ENCODE measurements at places on chromosomes 4 and X. TPM values are rescaled to one million over a fixed set of nuclear protein-coding genes. Genes with fewer than 3 reads are reported as not detected.

DNA sequence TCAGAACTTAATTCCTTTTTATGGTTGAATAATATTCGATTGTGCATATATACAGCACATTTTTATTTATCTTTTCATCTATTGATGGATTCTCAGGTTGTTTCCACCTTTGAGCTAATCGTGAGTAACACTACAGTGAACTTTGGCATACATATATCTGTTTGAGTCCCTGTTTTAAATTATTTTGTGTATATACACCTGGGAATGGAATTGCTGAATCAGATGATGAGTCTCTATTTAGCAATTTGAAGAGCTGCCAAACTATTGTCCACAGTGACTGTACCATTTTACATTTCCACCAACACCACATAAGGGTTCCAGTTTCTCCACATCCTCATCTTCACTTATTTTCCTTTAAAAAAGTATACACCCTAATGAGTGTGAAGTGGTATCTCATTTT lies 166.2 kb upstream of the FGF13 start:
- H3K36me3 ChIP-seq: no peaks in the 10 kb centered on the region
- no peaks in the 10 kb centered on the region for H3K4me1 ChIP-seq
- DNase-seq: no peak
- no peak overlapping the region for H3K27ac ChIP-seq
- no peak overlapping the region for H3K4me3 ChIP-seq

- DNase-seq: peak; percentile 44
- H3K27ac ChIP-seq: no peak overlapping the region
- H3K4me1 ChIP-seq: no peaks in the 10 kb centered on the region
- H3K4me3 ChIP-seq: no peak overlapping the region
- H3K27me3 ChIP-seq: no peaks in the 10 kb centered on the region
Measured at GRCh38 chr4:89829470-89830138, 7.4 kb downstream of the SNCA start.

RAB9B gene
- not detected for total RNA-seq

VCX gene
- not detected for total RNA-seq

TMEM271 gene
- not detected for total RNA-seq

GRCh38 chr4:158397781-158398180 lies 123.9 kb upstream of the RXFP1 start:
- H3K36me3 ChIP-seq: no peaks in the 10 kb centered on the region
- no peak overlapping the region for H3K4me3 ChIP-seq
- no peak overlapping the region for H3K27ac ChIP-seq
- H3K27me3 ChIP-seq: no peaks in the 10 kb centered on the region
- H3K4me1 ChIP-seq: no peaks in the 10 kb centered on the region

DNA sequence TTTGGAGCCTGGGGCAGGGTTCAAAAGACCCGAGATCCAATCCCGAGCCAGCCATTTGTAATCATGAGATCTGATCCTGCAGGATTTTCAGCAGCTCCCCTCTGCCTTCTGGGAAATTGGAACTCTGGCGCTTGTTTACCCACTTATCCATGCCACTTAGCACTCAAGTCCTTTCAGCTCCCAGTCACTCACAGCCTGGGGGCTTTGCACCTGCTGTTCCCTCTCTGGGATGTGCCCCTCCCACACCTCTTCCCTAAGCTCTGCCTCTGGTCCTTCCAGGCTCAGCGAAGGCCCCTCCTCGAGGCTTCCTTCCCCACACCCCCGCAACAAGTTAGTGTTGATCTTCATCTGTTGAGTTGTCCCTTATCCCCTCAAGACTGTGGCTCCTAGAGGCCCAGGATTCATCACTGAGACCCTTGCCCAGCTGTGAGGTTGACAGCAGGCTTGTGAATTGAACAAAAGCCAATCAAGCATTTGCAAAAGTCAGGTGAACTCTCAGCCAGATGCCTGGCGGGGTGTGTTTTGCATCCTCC lies 99.1 kb upstream of the AFAP1 start:
- H3K4me1 ChIP-seq: no peaks in the 10 kb centered on the region
- H3K27ac ChIP-seq: no peak overlapping the region
- H3K27me3 ChIP-seq: no peaks in the 10 kb centered on the region
- H3K36me3 ChIP-seq: no peaks in the 10 kb centered on the region
- no peak overlapping the region for H3K4me3 ChIP-seq

DNA sequence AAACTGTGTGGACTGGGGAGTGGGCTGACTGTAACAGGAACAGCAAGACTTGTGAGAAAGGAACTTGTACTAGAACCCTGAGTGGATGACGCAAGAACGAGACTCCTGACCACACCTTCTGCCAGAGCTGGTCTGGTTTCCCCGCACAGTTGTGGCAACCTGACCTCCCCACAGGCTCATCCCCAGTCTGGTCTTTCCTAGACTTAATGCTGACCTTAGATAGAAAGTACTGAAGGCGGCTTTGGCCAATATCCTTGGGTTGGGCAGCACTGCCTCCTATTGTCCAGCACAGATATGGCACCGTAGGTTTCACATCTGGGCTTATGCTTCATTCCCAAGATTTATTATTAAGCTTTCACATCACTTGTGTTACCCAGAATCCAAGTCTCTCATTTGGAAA lies 137.8 kb upstream of the FRG1 start:
- DNase-seq: no peak
- H3K27ac ChIP-seq: no peak overlapping the region
- H3K4me1 ChIP-seq: no peaks in the 10 kb centered on the region
- no peak overlapping the region for H3K4me3 ChIP-seq

ARHGAP6 gene
- total RNA-seq: 14.4 TPM

GRCh38 chr4:7624396-7624980 lies 189.8 kb upstream of the PSAPL1 start:
- no peak overlapping the region for H3K27ac ChIP-seq
- no peak for DNase-seq
- H3K27me3 ChIP-seq: no peaks in the 10 kb centered on the region
- H3K4me3 ChIP-seq: no peak overlapping the region

- no peaks in the 10 kb centered on the region for H3K36me3 ChIP-seq
- no peak overlapping the region for H3K27ac ChIP-seq
- H3K27me3 ChIP-seq: no peaks in the 10 kb centered on the region
- DNase-seq: no peak
- no peaks in the 10 kb centered on the region for H3K4me1 ChIP-seq
Measured at GRCh38 chr4:76105652-76106051, 31.1 kb downstream of the ART3 start.

DNA sequence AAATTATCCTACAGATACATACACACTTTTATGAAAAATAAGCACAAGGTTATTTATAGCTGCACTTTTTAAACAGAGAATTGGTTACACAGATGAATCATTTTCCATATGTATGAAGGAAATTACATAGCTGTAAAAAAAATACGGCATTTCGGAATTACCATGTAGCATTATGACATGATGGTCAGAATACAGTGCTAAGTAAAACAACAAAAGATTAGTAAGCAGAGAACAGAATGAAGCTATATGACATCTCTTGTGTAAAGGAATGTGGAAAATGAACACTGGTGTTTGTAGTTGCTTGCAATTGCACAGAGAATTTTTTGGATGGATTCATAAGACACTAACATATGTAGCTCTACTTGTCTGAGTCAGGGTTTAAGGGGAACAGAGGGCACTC lies 1222.0 kb upstream of the PRKX start:
- no peak overlapping the region for H3K27ac ChIP-seq
- no peaks in the 10 kb centered on the region for H3K4me1 ChIP-seq
- no peak overlapping the region for H3K4me3 ChIP-seq
- DNase-seq: no peak
- H3K36me3 ChIP-seq: no peaks in the 10 kb centered on the region

DNA sequence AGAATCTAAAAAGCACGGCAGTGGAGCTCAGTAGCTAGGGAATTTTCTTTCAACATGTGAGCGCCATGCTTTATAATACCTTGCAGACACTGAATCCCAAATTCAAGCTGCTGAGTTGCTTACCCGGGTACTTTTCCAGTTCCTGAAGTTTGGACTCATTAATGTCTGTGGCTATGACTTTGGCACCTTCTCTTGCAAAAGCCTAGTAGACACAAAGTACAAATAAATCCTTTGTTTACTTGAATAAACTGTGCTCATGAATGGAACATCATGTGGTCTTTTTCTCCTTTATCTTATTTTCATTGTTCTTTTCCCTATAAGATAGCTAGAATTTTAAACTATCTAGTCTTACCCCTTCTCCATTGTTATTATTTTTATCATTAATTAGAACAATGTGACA lies 4.6 kb downstream of the BDH2 start:
- H3K4me3 ChIP-seq: no peak overlapping the region
- DNase-seq: no peak
- H3K36me3 ChIP-seq: peaks cover 12% of the 10 kb centered on the region
- no peak overlapping the region for H3K27ac ChIP-seq

GRCh38 chrX:113980953-113981352 lies 602.9 kb upstream of the HTR2C start:
- H3K4me3 ChIP-seq: no peak overlapping the region
- DNase-seq: no peak
- no peak overlapping the region for H3K27ac ChIP-seq

DNA sequence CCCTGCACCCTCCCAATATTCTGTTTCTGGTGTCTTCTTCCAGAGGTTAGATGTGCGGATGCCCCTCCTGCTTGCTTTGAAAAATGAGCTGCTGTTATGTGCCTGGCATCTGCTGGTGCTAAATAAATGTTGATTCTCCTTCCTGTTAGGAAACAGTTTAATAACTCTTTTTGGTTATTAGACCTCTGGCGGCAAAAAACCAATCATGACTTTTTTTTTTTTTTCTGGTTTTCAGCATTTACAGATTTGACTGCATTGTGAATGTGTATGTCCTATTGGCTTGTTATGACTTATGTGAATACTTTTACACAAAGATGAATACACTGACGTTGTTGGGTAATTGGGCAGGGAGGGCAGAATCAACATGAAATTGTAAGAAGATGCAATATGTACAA lies 13.6 kb upstream of the TMEM156 start:
- no peak for DNase-seq
- no peaks in the 10 kb centered on the region for H3K36me3 ChIP-seq
- peak overlapping the region; percentile 87 for H3K27ac ChIP-seq

GPR50 gene
- not detected for total RNA-seq

DNA sequence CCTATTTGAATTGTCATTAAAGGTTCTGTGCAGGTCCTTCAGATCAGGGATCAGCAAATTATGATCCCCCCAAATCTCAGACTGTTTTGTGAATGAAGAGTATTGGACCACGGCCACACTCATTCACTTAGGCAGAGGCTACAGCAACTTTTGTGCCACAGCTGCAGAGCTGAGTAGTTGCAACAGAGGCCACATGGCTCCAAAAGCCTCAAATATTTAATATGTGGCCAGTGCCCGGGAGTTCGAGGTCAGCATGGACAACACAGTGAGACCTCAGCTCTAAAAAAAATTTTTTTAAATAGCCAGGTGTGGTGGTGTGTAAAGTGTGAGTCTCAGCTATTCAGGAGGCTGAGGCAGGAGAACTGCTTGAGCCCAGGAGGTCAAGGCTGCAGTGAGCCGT lies 100.7 kb downstream of the NSUN7 start:
- DNase-seq: no peak
- no peaks in the 10 kb centered on the region for H3K4me1 ChIP-seq
- no peak overlapping the region for H3K27ac ChIP-seq
- no peak overlapping the region for H3K4me3 ChIP-seq
- no peaks in the 10 kb centered on the region for H3K36me3 ChIP-seq
- no peaks in the 10 kb centered on the region for H3K27me3 ChIP-seq

DNA sequence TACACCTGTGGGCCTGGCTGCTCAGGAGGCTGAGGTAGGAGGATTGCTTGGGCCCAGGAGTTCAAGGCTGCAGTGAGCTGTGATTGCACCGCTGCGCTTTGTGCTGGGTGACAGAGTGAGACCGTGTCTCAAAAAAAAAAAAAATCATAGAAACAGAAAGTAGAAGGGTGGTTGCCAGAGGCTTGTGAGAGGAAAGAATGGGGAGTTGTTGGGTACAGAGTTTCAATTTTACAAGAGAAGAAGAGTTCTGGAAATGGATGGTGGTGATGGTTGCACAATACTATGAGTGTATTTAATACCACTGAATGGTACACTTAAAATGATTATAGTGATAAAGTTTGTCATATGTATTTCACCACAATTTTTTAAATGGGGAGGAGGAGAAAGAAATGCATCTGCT lies 10.2 kb upstream of the GLOD5 start:
- no peak for DNase-seq
- H3K27me3 ChIP-seq: peaks cover 5% of the 10 kb centered on the region
- no peaks in the 10 kb centered on the region for H3K36me3 ChIP-seq
- H3K4me3 ChIP-seq: no peak overlapping the region
- H3K4me1 ChIP-seq: no peaks in the 10 kb centered on the region

VSIG1 gene
- not detected for total RNA-seq

All from upper lobe of left lung (tissue), 6 donors.